ENCODE measurements at places on chromosomes 4 and X.
A peak's percentile ranks its signal among the peaks of the same experiment; 100 is the strongest.

DNA sequence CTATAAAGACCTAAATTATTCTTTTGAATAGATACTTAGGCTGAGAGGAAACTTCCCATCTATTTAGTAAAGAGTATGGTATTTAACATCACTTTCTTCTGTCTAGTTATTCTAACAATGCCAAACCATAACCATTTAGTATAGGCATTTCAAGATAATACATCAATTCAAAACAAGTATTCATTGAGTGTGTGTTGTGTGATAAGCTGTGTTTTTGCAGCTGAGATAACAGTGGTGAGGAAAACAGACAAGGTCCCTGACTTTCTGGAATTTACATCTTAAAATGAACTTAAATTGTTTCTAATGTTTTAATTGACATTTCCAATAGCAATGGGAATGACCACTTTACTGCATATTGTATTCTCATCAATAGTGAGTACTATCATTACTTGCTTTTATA is 22.4 kb upstream of the TSPAN5 start:
- no peak for DNase-seq

DNA sequence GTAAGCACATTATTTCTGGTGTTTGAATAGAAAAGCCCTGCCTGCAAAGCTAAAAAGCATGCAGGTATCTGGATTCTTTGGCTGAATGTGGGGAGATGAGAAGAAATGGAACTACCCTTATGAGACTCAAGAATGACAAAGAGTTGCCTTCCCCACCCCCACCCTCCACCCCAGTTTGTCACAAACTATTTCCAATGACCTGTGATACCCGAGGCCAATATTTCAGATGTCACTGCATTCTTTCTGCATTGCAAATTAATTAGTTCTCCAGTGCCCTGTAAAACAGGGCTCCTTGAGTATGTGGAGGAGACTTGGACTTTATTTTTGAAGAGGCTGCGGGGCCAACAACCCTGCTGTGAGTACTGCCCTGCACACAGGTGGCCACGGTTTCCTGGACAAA is 116.4 kb downstream of the ZNF827 start:
- no peak for DNase-seq

DNA sequence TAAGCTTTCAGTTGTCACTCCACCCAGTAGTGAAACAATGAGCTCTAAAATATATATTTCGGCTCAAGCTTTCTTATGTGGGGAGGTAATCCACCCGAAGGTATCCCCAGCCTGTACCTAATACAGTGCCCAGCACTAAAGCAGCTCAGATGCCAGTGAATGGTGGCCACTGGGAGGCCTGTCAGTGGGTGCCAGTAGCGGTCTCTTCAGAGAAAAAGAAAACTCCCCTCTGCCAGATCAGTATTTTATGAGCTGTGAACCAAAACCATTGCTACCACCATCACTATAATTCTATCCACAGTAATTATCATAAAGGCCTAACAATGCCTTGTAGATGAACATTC is 835 bp upstream of the NFKB1 start:
- DNase-seq: peak; percentile 46

DNA sequence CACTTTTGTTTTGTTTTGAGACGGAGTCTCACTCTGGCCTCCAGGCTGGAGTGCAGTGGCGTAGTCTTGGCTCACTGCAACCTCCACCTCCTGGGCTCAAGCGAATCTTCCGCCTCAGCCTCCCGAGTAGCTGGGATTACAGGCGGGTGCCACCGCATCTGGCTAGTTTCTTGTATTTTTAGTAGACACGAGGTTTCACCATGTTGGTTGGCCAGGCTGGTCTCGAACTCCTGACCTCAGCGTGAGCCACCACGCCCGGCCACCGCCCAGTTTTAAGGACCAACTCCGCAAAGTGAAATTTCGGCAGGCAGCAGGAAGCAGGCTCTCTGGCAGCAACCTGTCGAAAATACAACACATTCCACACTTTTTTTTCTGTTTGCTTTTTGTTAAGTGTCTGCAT is 13.4 kb downstream of the DHRSX start:
- DNase-seq: no peak

DNA sequence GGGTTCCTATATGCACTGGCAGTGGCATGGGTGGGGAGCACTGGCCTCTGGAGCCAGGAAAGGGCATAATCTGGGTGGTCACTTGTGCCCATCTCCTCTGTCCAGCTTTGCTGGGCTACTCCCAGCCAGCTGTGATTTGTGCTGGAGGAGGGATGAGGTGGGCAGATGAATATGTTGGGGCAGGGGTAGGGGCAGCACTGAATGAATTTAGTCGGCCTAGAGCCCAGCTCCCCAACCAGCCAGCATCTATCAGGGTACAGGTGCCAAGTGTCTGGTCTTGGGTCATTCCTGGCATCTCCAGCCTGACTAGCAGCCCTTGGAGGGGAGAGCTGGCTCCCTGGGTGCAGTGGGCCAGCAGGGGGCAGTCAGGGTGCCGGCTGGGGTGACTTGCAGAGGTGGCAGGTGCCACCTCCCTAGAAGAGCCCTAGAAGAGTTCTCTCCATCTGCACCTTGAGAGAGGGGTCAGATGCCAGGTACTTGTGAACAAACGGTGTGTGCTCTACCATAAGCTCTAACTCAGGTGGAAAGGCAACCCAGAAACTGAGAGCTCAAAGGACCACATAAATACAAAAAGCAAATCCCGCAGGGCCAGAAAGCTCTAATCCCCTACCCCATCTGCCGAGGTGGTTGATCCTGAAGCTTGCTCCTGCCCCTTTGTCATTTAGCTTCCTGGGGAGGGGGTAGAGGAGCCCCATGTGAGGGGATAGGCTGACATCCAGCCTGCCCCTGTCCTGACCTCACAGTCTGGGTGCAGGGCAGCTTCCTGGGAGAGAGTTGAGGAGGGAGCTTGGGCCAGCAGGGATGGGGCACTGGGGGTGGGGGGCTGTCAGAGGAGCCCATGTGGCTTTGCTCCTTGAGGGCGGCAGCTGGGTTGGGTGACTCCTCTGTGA is 2.2 kb downstream of the SORCS2 start:
- no peak for DNase-seq

- DNase-seq: no peak
These were observed 89.0 kb upstream of the SCOC start for GRCh38 chr4:140284456-140284855.

DNA sequence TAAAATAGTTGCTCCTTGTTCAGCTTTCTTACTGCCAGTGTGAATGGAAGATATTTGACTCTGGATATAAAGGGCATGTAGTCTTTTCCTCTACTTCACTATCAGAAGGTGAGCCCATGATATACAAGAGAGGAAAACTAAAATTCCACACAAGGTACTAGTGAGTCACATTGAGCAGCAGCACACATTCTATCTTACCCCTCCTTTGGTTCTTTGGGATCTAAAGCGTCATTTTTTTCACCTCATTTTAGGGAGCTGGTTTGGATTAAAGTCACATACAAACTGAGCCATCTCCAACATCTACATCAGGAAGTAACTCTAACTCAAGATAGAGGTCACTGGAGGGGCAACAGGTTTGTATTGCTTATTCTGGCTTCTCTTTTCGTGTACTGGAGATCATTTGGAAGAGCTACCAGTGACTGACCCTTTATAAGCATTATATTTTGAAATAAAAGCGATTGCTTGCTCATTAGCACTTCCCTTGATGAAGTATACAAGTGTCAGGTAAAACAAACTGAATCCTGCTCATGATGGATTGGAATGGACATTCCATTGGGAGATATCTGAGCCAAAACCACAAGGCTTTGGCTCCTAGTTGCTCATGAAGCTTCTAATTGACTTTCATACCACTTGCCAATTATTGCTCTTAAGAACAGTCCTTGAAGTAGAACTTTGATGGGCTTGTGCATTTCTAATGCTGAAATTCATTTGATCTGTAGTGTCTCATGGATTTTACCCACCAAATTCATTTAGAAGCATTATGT is 124.1 kb downstream of the SPCS3 start:
- DNase-seq: peak; percentile 72

DNA sequence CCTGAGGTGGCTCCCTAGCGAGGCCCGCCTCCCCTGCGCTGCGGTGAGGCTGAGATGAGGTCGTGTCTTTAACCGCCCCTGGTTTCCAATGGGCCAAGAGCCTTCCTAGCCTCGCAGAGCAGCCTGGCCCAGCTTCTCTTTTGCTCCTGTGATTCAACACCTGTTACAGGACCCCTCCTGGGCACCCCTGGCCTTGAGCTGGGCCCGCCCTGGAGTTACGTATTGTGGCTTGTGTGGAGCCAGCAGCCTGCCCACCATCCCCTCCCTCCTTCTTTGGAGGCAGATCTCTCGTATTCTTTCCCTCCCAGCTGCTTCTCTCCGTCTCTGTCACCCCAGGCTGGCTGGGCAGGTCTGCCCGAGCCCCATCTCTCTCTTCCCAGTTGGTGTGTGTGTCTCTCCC is 19.3 kb upstream of the UBA1 start:
- DNase-seq: no peak

GRCh38 chr4:128686032-128686465 is 123.5 kb upstream of the JADE1 start:
- no peak for DNase-seq

- DNase-seq: no peak
These were observed 233.7 kb downstream of the PRDM5 start for GRCh38 chr4:120688791-120689190.

DNA sequence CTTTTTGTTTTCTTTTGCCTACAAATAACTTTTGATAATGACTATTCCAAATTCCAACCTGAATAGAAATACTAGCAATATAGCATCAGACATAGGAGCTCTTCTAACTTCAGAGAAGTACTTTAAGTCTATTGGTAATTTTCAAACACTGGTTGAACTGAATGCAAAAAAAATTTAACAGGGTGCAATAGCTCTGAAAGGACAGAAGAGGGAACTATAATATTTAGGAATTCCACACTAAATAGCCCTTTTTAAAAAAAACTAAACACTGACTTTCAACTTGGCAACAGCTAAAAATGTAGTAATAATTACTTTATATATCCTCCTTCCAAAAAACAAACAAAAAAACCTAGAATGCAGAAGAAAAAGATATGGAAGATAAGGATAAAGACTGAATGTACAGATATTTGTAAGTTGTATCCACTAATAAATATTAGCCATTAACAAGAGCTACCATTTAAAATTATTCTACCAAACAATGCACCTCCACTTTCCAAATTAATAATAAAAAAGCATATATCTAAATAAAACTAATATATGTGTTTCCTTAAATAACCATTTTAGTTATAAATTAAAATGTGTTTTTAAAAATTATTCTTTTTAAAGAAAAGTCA is 81.4 kb downstream of the FBXW7 start:
- DNase-seq: peak; percentile 69

DNA sequence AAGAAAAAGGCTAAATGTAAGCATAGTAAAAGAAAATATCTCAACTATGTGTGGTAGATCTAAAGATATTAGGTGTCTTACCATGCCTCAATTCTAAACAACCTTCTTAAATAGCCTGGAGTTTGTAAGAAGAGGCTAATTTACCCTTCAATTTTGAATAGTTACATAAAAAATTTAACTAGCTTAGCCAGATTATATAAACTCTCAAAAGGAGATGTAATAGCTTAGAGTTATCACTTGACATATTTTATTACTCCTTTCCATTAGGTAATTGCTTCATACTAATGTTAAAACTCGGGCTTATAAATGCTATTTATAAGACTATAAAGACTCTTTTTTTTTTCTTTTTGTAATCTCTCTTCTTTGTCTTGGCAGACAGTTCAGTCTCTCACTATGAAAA is 297.5 kb upstream of the PABPC4L start:
- DNase-seq: no peak

DNA sequence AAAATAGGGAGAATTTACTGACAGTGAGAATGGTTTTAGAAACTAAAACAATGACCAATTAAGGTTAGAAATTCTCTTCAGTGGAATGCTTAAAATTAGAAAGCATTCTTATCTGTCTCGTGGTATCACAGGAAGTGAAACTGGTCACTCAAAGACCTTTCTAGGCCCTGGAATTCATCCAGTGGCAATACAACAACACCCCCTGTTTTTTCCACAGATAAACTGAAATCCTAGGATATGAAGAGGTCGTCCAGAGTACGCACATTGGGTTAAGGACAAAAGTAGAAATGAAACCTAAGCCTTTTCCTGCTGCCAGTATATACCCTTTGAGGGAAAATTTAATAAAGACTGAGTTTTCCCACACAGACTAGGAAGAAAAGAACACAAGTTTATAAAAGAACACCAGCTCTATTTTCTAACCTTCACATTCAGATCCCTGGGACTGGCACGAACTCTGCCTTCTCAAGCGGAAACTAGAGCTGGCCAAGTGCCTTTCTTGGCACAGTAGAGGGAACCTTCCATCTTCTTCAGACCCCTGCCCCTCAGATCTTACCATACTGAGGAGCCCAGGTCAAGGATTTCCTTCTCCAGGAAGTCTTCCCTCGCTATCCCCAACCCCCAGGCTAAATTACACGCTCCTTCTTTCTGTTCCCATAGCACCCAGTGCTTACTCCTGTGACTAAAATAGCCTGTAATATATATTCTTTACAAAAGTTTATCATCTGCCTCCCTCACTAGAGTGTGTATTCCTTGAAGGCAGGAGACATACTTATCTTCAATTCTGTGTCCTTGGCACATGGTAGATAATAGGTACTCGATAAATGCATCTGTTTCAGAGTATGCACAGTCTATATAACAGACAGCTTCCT is 16.9 kb downstream of the LHFPL1 start:
- DNase-seq: no peak

GRCh38 chrX:107716118-107716684 is 59.4 kb downstream of the TSC22D3 start:
- no peak for DNase-seq

- no peak for DNase-seq
These were observed 25.7 kb downstream of the CXCL13 start for GRCh38 chr4:77631276-77631675.

DNA sequence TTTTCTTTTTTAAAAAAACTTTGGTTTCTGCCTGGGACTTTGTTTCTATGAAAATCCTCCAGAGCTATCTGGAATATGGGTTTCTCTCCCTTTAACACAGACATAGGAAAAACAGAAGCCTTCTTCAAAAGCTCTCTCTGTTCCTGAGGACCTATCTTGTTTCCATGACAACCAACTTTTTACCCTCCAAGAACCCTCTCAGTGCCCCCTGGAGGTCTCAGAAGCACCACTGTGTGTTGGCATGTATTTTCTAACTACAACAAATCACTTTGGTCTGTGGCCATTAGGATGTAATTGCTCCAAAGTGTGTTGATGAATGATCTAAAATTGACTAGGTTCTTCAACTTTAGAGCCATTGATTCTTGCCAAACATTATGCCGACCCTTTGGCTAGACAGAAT is 1331.6 kb downstream of the ADGRL3 start:
- DNase-seq: no peak

- peak; percentile 91 for DNase-seq
These were observed 26.5 kb downstream of the SPARCL1 start for GRCh38 chr4:87502580-87503238.

All from renal cortical epithelial cell (primary cell).